NCI-H446 (cell line): ENCODE measurements at places on chromosomes 11 and 22.
A peak's percentile ranks its signal among the peaks of the same experiment; 100 is the strongest.

DNA sequence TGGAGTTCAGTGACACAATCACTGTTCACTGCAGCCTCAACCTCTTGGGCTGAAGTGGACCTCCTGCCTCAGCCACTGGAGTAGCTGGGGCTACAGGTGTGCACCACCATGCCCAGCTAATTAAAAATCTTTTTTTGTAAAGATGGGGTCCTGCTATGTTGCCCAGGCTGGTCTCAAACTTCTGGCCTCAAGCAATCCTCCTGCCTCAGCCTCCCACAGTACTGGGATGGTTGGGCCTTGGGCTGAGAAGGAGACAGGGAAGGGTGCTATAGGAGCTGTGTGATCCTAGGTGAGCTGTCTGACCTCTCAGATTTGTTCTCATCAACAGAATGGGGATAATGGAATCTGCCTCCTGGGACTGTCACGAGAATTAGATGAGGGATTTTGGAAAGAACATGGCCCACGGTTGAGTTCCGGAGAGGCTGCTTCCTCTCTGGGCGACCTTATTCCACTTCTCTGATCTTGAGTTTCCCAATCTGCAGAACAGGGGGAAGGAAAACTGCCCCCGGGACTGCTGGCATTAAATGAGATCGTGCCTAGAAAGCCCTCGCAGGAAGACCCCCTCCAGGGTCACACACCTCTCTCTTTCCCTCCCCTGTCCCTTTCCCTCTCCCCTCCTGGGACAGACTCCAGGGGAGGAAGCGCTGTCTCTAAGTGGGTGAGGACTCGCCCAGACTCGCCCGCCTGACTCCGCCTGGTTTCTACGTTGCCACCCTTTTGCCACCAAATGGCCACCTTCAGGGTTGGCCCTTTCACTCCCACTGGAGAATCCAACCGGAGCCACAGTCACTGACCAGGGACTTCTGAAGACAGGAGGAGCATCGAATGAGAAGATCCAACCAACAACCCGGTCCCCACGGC, 50.1 kb downstream of the MCM5 start:
- no peak for DNase-seq

DNA sequence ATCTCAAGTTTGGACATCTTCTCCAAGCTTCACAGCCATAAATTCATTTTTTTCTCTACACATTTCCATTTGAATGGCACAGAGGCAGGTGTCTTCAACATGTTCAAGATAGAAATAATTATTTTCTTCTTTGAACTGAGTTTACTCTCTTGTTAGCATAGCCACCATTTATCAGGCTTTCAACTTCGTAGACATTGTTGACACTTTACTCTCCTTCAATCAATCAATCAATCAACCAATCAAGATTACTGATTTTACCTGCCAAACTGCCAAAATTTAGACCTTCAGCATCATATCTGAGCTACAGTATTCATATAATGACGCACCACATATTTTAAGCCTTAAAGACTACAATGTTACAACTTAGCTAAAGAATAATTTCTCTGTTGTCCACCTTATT, 300.1 kb upstream of the LUZP2 start:
- no peak for DNase-seq

DNA sequence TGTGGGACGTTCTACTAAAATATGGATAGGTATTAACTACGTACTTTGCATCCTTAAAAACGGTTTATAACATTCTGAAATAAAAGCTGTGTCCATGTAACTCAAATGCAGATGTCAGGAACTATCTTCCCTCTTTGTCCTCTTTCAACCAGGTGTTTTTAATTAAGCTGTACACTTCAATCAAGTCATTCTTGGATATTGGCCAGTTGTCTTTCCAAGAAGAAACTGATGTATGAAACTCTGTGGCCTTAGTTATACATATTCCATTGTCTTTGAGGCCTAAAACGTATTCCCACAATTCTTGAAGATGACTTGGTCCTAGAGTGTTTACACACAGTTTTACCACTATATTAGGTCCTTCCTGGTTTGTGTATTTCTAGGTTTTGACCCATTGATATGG, 249.0 kb upstream of the CNTN5 start:
- peak; percentile 12 for DNase-seq

- DNase-seq: no peak
These were observed 8.6 kb downstream of the MICAL2 start for GRCh38 chr11:12118949-12119348.

DNA sequence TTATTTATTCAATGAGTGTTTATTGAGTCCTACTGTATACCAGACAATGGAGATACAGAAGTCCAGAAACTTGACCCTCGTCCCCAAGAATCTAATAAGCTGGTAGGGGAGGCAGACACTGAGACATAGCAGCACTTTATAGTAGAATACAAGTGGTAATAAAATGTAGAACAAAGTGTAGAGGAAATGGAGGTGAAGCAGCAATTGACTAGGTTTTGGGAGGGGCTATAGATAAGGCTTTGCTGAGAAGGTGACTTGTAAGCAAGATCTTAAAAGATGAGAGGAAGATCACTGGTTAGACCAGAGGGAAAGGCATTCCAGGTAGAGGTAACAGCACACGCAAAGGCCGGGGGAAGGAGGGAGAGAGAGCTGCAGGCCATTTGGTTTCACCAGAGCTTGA, 57.3 kb downstream of the ZBTB16 start:
- DNase-seq: no peak

GRCh38 chr11:119765628-119766027, 36.6 kb upstream of the NECTIN1 start:
- no peak for DNase-seq

DNA sequence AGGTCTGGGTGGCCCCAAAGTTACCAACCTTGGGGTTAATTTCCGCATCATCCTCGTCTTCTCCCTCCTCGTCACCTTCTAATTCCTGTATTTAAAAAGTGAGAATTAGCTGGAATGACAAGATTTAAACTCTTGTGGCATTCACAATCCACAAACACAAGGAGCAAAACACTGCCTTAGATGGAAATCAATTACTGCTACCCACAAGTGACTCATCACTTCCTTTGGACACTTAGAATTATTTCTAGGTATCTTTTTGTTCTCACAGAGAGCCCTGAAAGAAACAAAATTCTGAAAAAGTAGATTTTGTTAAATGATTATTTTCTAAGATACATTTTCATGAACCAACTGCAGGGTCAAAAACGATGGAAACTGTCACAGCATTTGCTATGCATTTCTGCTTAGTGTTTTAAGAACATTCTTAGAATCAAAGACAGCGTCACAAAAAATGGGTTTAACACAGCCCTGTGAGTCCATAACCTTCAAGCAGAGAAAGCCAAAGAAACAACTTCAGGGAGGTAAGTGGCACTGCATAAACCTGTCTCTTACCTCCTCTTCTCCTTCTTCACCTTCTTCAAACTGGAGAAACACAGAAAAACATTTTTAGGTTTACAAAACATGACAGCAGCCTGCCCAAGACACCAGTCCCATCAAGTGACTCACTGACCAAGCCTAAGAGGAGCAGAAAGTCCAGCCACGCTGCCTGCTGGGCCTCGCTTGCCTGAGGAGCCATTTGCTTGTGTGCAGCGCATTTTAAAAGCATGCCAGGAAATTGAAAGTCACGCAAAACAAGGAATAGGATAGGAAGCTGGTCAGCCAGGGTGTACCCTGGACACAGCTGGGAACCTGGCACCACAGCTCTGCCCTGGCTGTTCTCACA, 22.3 kb upstream of the PHLDA2 start:
- no peak for DNase-seq

GRCh38 chr11:75445315-75445953, 12.4 kb upstream of the KLHL35 start:
- DNase-seq: peak; percentile 61

DNA sequence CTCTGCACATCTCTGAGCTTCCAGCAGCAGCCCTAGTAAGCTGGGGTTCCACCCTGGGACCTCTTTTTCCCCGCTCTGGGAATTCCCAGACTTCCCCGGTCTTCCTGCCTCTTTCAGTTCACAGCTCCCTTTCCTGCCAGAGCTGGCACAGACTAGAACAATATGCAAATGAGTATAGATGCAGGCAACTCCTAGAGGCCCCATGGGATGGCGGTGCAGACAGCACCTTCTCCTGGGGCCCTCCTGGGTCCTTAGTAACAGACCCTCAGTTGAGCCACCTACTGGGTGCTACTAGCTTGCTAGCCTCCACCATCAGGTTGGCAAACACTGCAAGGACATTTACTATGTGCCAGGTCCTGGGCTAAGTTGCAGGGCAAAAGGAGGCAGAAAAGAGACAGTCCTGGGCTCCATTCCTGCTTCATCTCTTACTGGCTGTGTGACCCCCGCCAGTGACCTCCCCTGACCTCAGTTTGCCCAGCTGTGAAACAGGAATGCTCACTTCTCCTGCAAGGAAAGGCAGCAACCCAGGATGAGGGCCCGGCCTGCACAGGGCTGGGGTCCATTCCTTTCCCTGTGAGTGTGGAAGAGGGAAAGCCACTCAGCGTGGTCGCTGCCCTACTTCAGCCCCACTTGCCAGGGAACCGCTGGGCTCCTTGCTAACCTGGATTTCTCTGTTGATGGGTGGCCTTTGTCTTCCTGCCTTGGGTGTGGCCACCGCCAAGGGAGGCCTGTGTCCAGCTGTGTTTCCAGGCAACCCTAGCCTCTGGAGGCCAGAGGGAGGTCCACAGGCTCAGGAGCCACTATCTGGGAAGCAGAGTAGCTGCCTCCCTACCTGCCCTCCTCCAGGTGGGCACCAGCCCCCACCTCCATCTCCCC, 7.3 kb downstream of the RELT start:
- no peak for DNase-seq

- no peak for DNase-seq
These were observed 24.3 kb downstream of the TTC12 start for GRCh38 chr11:113338730-113339129.

DNA sequence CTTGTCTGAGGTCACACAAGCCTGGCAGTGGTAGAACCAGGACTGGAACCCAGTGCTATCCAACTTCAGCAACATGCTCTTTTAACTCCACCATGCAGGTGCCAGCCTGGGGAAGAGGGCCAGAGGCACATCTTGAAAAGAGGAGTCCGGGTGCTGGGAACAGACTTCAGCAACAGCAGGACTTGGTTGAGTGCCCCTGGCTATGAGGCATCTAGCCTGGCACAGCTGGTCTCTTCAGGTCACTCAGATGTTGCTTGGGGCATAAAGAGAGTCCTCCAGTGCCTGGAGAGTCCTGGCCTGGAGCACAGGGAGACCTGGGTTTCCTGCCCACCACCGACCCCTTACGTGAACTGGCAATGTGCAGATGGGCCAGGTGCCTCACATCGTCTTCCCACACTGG, 5.1 kb upstream of the CLCF1 start:
- no peak for DNase-seq

DNA sequence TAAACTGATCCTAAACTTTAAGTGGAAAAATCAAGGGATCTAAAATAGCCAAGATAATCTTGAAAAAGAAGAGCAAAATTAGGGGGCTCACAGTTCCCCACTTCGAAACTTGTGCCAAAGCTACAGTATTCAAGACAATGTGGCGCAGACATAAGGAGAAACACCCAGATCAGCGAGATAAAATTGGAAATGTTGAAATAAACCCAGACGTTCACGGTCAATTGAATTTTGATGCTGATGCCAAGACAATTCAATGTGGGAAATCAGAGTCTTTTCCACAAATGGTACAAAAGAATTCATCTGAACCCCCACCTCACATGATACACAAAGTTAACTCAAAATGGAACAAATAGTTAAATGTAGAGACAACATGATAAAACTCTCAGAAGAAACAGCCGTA, 601.6 kb downstream of the BRD1 start:
- no peak for DNase-seq
